ENCODE measurements at places on chromosomes 2 and 18. TPM values are rescaled to one million over a fixed set of nuclear protein-coding genes. Genes with fewer than 3 reads are reported as not detected.

REG3G gene
- not detected for total RNA-seq

C1D gene
- total RNA-seq, result 23.1 TPM

GREB1 gene
- 0.34 TPM for total RNA-seq

SCTR gene
- total RNA-seq, result not detected

NDC80 gene
- 33.0 TPM for total RNA-seq

Measured in mammary microvascular endothelial cell (primary cell).